ENCODE measurements at places on chromosomes 1 and 21.

- H3K36me3 ChIP-seq, result no peaks in the 10 kb centered on the region
- DNase-seq, result no peak
- peak overlapping the region; percentile 66 for H3K27ac ChIP-seq
These were observed 2.7 kb downstream of the CDC14A start for GRCh38 chr1:100354971-100355394.

DNA sequence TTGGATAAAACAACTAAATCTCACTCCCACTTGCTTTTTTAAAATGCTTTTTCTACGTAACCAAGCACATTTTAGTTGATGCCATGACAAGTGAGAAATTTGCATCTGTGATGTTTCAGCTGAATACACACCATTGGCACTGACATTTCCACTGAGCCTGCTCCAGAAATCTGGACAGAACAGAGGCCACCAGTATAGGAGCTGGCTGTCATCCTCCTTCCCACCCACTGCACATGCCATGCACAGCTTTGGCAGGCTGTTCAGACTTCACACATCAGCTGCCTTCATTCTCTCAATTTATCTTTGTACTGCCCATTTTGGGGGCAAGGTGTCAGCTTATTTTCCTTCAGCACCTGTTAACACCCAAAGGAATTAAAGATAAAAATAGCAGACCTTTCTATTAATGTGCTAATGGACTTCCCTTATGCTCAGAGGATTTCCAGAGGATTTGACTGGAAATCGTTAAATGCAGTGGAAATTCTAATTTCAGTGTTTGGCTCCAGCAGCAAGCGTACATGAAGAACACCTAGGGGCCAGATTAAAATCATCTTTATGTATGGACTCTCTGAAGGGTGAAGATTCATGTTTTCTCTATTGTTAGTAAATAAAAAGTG, 12.9 kb upstream of the PODN start:
- H3K4me3 ChIP-seq, result no peak overlapping the region
- H3K36me3 ChIP-seq, result no peaks in the 10 kb centered on the region
- H3K4me1 ChIP-seq, result no peaks in the 10 kb centered on the region
- DNase-seq, result no peak

GRCh38 chr1:3671371-3672180, 19.3 kb downstream of the TP73 start:
- no peaks in the 10 kb centered on the region for H3K36me3 ChIP-seq
- H3K27me3 ChIP-seq, result no peaks in the 10 kb centered on the region

- no peak overlapping the region for H3K27ac ChIP-seq
- DNase-seq, result no peak
- no peaks in the 10 kb centered on the region for H3K4me1 ChIP-seq
- H3K36me3 ChIP-seq, result no peaks in the 10 kb centered on the region
These were observed 324.3 kb downstream of the TGFB2 start for GRCh38 chr1:218669431-218669830.

DNA sequence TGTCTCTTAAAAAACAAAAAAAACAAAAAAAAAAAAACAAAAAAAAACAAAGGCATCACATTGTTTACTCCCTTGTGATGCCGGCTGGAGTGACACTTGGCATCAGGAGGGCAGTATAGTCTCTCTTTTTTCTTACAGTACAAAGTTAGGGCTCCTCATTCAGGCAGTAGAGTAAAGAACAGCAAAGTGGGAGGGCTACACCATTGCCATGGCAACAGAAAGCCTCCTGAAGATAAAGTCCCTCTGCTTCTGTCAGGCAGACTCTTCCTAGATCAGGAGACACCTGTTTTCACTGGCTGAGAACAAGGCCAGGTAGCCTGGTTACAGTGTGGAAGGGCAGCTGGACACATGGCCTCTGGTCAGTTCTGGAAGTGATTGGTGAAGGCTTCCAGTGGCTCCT, 41.3 kb upstream of the RAB3GAP2 start:
- no peaks in the 10 kb centered on the region for H3K27me3 ChIP-seq
- H3K36me3 ChIP-seq, result no peaks in the 10 kb centered on the region
- no peak overlapping the region for H3K4me3 ChIP-seq
- H3K27ac ChIP-seq, result no peak overlapping the region
- no peak for DNase-seq
- no peaks in the 10 kb centered on the region for H3K4me1 ChIP-seq

- peaks cover 10% of the 10 kb centered on the region for H3K36me3 ChIP-seq
- no peak for DNase-seq
- H3K4me1 ChIP-seq, result peaks cover 78% of the 10 kb centered on the region
- H3K27me3 ChIP-seq, result no peaks in the 10 kb centered on the region
- H3K27ac ChIP-seq, result no peak overlapping the region
These were observed 34.9 kb downstream of the GPR3 start for GRCh38 chr1:27427329-27427728.

- H3K4me3 ChIP-seq, result peak overlapping the region; percentile 74
- no peaks in the 10 kb centered on the region for H3K27me3 ChIP-seq
- DNase-seq, result peak; percentile 11
- no peak overlapping the region for H3K27ac ChIP-seq
These were observed 27.7 kb downstream of the STYXL2 start for GRCh38 chr1:167121375-167122120.

All from CD8-positive, alpha-beta memory T cell (primary cell).